Stimulated activated CD4-positive, alpha-beta T cell treated with anti-CD3 and anti-CD28 coated beads, Interleukin-15, amount 100 ng/mL, for 48 hours (primary cell): ENCODE measurements at places on chromosomes 6 and 20.

- DNase-seq: no peak
Observed at GRCh38 chr6:99589290-99589672, 17.4 kb upstream of the PRDM13 start.

- no peak for DNase-seq
Observed at GRCh38 chr20:10113746-10114145, 79.0 kb downstream of the ANKEF1 start.

DNA sequence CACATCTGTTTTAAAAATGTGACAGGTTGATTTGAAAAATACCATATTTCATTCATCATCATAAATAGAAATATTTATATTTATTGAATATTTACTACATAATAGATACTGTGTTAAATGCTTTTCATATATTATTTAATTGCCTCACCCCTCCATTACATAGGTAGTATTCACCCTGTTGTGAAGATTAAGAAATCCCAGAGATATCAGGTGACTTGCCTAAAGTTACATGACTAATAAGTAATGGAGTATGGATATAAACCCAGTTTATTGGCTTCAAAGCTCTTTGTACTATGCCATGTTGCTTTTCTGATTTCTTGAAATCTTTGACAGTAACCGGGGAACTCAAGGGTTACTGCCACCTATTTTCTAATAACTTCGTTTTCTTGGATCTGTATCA lies 10.1 kb upstream of the TSPYL1 start:
- no peak for DNase-seq

GRCh38 chr20:47631078-47631477 lies 129.4 kb downstream of the NCOA3 start:
- no peak for DNase-seq
